ENCODE measurements at places on chromosomes 16 and 17.

GRCh38 chr16:27625050-27625697 is 75.2 kb downstream of the KATNIP start:
- DNase-seq: no peak

DNA sequence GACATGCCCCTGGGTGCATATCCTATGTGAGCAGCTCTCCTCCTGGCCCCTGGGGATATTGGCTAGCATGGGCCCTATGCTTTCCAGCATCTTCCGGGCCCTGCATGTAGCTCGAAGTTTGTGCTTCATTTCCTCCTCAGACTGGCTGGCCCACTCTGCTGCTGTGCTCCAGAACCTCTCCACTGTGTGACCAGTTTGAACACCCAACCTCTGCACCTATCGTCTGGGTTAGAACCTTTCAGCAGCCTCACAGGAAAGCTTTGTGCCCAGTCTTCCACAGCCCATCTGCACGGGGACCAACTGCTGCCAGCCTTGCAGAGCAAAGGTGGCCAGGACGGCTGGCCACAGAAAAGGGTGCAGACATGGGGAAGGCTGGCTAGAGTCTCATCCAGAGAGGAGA is 10.2 kb upstream of the CLEC18B start:
- no peak for DNase-seq

DNA sequence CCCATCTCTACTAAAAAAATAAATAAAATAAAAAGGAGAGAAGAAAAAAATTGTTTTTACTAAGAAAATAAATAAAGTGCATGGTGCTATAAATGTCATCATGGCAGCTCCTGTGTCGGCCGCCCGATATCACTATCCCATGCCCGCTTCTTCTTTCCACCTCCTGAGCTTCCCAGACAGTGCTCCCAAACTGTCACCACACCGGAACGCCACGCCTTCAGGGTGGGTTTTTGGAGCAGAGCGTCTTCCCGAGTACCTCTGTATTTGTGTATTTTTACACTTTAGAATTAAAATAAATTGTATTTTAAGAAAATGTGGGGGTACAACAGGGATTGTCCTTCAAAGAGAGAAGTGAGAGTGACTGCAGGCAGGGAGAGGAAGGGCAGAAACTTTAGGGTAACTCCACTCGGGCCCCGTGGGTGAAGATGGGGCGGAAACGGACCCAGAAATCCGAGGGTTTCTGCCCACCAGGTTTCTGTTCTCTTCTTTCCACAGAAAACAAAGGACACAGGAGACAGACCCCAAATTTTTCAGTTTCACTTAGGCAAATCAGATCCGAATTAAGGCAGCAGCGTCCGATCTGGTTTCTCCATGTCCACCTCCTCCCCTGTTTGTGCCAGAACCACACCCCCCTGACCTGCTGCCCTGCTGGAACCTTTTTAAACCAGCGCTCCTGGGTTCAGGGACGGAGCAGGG is 3.6 kb upstream of the ITGAX start:
- DNase-seq: no peak

DNA sequence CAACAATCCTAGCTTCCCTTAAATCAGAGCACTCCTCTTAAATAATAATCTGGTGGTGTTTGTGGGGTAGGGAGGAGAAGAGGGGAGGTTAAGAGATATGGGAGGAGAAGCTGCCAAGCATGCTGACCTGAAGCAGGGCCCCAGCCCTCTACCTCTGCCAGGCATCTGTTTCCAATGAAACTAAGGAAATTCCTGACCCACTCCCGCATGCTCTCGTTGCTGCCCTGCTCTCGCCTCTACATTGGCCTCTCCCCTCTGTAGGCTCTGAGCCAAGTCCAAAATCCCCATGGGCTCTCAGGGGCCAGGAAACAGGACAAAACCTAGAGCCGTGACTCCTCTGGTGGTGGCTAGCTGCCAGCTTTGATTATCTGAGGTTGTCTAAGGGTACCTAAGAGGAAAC is 559.5 kb upstream of the CDH11 start:
- DNase-seq: no peak

- DNase-seq: no peak
These were observed 494.8 kb upstream of the TOM1L1 start for GRCh38 chr17:54405826-54406225.
